ENCODE measurements at places on chromosomes 5 and 9.

- no peak for DNase-seq
Observed at GRCh38 chr5:96343094-96343493, 90.0 kb downstream of the PCSK1 start.

DNA sequence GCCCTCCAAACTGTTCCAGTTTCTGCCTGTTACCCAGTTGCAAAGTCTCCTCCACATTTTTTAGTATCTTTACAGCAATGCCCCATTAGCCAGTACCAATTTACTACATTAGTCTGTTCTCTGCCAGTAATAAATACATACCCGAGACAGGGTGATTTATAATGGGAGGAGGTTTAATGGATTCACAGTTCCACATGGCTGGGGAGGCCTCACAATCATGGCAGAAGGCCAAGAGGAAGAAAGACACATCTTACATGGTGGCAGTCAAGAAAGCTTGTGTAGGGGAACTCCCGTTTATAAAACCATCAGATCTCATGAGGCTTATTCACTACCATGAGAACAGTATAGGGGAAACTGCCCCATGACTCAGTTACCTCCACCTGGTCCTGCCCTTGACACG lies 600.7 kb upstream of the CDH6 start:
- no peak for DNase-seq

DNA sequence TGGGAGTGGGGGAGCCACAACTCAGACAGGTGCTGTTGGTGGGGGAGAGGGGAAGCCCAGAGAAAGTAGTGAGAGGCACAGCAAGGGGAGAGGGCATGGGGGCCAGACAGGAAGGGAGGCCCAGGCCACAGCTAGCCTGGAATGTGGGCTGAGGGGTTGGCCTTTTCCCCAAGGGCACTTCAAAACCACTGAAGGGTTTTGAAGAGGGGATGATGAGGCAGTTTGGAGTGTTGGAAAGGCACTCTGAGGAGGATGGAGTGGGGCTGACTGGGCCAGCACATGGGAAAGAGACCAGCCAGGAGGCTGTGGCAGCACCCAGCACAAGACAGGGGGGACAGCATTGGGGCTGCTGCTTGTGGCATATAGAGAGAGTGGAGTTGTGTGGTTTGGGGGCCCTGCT lies 3.8 kb downstream of the PSD2 start:
- peak; percentile 50 for DNase-seq

DNA sequence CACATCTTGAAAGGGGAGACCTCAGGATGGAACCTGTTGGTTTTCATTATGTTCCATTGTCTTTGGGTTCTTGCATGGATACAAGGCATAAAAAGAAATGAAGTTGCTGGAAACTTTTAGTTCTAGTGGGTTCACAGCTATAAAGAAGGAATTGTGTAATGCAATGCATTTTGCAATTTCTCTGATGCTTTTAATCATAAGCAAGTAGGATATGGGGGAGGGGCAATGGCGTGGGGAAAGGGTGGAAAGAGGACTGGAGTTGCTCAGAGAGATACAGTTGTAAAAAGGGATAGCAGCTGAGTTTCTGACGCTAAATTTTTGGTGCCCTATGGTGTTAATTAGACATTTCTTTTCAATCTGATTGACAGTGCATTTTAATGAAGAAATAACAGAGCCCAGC lies 88.6 kb upstream of the FANCC start:
- no peak for DNase-seq
